Left lung (tissue), 14 donors: ENCODE measurements at places on chromosomes 2 and 18. TPM values are rescaled to one million over a fixed set of nuclear protein-coding genes. Genes with fewer than 3 reads are reported as not detected.
A peak's percentile ranks its signal among the peaks of the same experiment; 100 is the strongest.

DNA sequence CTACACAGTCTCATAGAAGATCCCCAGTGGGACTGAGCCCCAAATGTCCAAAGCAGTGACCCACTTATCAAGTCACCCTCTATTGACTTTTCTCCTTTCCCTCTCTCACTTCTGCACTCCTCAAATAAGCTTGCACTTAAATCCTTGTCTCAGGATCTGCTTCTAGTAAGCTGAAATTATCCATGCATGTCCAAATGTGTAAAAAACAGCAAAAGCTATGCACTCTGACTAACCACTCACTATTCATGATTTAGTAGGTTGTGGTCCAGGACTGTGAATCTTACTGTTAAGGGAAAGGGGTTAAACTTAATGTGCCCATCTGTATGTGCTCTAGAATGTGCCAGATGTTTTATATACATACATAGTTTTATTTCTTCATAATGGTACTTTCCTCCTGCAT lies 115.4 kb downstream of the SCG2 start:
- DNase-seq: no peak

- DNase-seq: no peak
These were observed 2.0 kb upstream of the MOB4 start for GRCh38 chr2:197513915-197514314.

DNA sequence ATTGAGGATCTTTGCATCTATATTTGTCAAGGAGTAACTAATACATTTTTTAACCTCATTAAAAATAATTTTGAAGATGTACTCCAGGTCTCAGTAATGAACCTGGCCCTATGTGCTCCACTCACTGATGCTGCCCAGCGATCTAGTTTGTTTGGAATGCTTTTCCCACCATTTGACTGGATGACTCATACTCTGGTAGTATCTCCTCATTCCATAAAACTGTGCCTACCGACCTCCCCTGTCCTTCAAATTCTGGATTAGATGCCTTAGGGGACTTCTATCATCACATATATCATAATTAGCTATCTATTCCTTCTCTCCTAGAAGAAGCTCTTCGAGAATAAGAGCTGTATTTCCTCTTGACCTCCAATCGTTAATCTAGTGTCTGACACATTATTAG lies 83.8 kb downstream of the FAM117B start:
- DNase-seq: no peak

GRCh38 chr2:138720035-138720838 lies 60.0 kb downstream of the NXPH2 start:
- no peak for DNase-seq

DNA sequence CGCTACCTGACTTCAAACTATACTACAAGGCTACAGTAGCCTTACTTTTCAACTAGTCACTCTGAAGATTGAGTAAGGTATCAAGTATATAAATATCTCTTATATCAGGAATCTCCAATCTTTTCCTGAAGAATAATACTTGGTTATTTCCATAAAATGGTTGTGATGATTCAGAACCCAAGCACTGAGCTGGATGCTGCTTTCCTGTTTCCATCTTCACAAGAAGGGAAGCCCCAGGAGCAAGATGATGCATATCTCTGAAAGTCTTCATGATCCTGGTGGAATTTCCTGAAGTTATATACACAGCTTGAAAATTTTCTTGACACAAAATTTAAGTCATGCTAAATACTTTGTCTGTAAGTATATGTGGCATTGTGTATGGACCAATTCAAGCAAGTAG lies 243.9 kb upstream of the TANK start:
- DNase-seq: no peak

- no peak for DNase-seq
These were observed 621.4 kb downstream of the NYAP2 start for GRCh38 chr2:226020956-226021355.

GRCh38 chr2:101486258-101486701 lies 11.4 kb upstream of the RFX8 start:
- no peak for DNase-seq

- no peak for DNase-seq
These were observed 16.7 kb downstream of the CAPN10 start for GRCh38 chr2:240603081-240603835.

GRCh38 chr2:233990261-233990798 lies 60.2 kb upstream of the SPP2 start:
- no peak for DNase-seq

GRCh38 chr18:65073060-65073550 lies 677.7 kb upstream of the CDH7 start:
- DNase-seq: no peak

DNA sequence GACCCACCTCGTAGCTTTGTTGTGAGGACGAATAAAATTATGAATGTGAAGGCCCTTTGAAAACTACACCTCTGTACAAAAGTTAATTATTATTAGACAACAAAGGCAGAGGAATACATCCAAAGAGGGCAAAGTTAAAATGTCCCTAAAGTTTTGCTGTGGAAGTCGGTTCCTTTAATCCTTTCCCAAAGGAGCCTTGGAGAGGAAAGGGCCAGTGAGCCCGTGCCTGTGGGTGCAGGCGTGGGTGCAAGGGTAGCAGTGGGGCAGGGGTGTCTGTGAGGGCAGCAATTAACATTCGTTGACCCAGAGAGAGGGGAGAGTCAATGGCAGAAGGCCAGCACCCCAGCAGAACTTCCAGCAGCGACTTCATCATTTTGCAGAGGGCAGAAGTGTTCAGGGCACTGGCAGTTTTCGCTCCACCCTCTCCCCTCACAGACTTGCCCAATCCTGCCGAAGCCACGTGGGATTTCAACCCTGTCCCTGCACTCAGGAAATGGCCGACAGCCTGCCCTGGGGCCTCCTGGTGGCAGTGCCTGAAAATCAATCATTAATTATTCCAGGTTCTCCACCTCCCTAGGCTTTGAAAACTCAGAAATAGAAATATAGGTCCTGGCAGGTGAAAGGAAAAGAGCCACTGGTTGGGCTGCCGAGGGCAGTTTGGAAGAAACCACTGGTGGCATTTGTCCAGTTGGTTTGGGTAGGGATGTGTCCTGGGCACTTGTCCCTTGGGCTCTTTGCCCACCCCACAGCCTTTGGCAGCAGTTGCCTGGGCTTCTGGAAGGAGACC lies 4.2 kb upstream of the PAX8 start:
- peak; percentile 79 for DNase-seq

DNA sequence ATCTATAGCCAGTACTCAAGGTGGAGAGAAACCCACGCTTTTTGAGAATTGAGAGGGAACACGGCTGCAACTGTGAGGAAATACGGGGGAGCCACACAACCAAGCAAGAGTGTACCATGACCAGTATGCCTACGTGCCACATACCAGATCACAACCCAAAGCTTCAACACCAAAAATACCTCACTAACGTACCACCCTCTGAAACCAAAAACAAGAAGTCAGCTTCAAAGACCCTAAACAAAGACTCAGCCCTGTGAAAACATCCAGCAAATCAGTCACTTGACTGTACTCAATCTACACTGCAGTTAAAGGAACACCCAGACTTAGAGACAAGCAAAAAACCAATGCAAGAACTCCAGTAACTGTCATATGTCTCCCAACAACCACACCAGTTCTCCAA lies 17.0 kb downstream of the RNU4ATAC start:
- DNase-seq: no peak

GRCh38 chr2:441258-442022 lies 153.5 kb upstream of the ALKAL2 start:
- DNase-seq: no peak

DNA sequence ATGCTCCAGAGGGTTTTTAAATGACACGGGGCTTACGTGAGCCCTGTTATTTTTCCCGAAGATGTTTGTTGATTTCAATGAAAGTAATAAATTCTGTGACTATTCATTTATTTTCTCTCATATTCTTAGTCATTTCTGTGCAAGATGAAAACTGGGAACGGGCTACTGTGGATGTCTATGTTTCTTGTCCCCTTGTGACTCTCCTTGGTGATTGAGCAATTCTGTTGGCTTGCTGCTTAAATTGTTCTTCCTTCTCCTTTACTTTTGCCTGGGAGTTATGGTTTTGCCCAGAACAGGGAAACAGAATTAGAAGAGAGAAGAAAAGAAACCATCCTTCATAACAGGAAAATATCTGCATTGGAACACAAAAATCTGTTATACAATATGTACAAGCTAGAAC lies 508.2 kb upstream of the DSEL start:
- no peak for DNase-seq

DNA sequence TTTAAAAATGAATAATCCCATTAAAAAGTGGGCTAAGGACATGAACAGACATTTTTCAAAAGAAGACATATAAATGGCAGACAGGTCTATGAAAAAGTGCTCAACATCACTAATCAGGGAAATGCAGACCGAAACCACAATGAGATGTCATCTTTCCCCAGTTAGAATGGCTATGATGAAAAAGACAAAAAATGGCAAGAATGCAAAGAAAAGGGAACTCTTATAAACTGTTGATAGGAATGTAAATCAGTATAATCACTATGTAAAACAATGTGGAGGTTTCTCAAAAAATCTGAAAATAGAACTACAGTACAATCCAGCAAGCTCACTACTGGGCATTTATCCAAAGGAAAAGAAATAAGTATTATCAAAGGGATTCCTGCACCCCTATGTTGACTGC lies 169.2 kb downstream of the METTL4 start:
- DNase-seq: no peak

GRCh38 chr2:28951910-28952835 lies 28.9 kb upstream of the TOGARAM2 start:
- DNase-seq: no peak

GRCh38 chr2:207860685-207861084 lies 91.0 kb upstream of the FZD5 start:
- DNase-seq: no peak

- DNase-seq: no peak
These were observed 225.5 kb downstream of the AGAP1 start for GRCh38 chr2:235719146-235719942.

- no peak for DNase-seq
These were observed 41.6 kb upstream of the NRP2 start for GRCh38 chr2:205640716-205641115.

GRCh38 chr18:5463390-5463789 lies 80.4 kb downstream of the EPB41L3 start:
- DNase-seq: no peak

- DNase-seq: no peak
These were observed 16.3 kb downstream of the PROC start for GRCh38 chr2:127434515-127434914.

DNA sequence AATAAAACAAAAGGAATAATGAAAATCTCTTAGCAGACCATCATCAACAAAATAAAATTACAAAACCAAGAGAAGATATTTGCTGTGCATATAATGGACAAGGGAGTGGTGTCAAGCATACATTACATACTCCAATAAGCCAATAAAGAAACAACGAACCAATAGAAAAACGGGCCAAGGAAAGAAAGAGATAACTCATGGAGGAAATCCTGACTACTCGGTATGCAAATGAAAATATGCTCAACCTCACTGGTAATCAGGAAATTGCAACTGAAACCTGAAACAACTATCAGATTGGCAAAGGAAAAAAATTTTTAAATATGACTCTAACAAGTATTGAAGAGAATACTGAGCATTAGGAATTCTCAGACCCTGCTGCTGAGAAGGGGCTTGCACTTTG lies 84.7 kb downstream of the BCL2 start:
- no peak for DNase-seq

GRCh38 chr18:69935319-69936190 lies 12.1 kb downstream of the CD226 start:
- DNase-seq: peak; percentile 43

DNA sequence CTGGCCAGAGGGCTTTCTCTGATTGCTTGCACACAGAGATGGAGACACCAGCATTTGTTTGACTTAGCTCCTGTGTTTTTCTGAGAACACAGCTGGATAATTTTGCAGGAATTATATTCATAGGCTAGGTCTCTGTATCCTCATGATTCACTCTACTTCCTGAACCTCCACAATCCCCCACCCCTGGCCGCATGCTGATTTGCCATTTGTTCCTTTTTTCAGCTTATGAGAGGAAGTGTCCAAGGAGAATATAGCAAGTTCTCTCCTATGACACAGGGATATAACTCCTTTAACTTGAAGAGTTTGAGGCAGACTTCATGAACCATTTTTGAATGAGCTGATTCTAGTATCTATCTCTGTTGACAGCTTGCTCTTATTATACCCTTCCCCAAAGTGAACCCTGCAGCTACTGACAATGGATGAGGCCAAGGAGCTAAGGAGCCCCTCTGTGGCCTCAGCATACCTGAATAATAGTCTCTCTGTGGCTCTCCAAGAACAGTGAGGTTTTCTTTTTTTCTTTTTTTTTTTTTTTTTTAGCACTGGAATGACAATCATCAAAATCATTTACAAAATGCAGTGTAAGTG lies 15.4 kb downstream of the CAVIN2 start:
- no peak for DNase-seq

DNA sequence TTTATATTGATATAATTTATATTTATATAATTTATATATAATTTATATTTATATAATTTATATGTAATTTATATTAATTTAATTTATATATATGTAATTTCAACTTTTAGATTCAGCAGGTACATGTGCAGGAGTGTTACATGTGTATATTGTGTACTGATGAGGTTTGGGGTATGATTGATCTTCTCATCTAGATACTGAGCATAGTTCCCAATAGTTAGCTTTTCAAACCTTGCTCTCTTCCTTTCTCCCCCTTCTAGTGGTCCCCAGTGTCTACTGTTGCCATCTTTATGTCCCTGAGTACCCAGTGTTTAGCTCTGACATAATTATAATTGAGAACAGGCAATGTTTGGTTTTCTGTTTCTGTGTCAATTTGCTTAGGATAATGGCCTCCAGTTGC lies 1335.3 kb upstream of the CDH2 start:
- DNase-seq: no peak

- DNase-seq: no peak
These were observed 319.0 kb upstream of the CXCR4 start for GRCh38 chr2:136436936-136437335.

GRCh38 chr2:230784795-230785194 lies 72.2 kb downstream of the CAB39 start:
- no peak for DNase-seq

DNA sequence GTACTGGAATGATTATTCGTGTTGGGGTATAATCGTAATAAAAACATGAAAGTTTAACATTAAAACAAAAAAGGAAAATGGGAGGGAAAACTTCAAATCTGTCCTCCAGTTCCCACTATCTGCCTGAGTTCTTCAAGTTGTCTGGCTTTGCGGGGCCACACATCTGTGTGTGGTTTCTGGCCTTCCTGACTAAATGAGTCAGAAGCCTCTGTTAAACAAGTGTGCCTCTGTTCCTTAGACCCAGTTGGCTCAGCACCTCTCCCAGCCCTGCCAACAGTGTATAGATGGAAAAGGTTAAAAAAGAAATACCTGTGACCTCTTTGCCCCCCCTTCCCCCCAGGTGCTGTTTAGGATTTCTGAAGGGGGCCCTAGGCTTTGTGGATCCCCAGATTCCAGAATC lies 30.2 kb downstream of the XDH start:
- no peak for DNase-seq

The LYG1 gene
- 2.0 TPM for polyA plus RNA-seq

The TBR1 gene
- 0.06 TPM for polyA plus RNA-seq

The MOGAT1 gene
- not detected for polyA plus RNA-seq

The DOK6 gene
- 14.3 TPM for polyA plus RNA-seq

The ANKRD62 gene
- 0.09 TPM for polyA plus RNA-seq

The COL4A3 gene
- 10.6 TPM for polyA plus RNA-seq

The NCKAP5 gene
- polyA plus RNA-seq: 18.9 TPM

The TCF7L1 gene
- polyA plus RNA-seq: 53.2 TPM

The TFPI gene
- 153 TPM for polyA plus RNA-seq

The IL37 gene
- polyA plus RNA-seq: 0.21 TPM

The TCF23 gene
- 0.08 TPM for polyA plus RNA-seq

The MLPH gene
- polyA plus RNA-seq: 2.3 TPM

The EFHD1 gene
- polyA plus RNA-seq: 5.1 TPM

The NT5C1B gene
- polyA plus RNA-seq: 1.4 TPM

The LRP1B gene
- 1.5 TPM for polyA plus RNA-seq
